Aorta (tissue), 5 donors: ENCODE measurements at places on chromosomes 4 and X.

- DNase-seq, result peak; percentile 59
These were observed 50.3 kb downstream of the HMX1 start for GRCh38 chr4:8821151-8821950.

- DNase-seq, result no peak
These were observed 146.8 kb downstream of the RPA4 start for GRCh38 chrX:97030463-97030862.

DNA sequence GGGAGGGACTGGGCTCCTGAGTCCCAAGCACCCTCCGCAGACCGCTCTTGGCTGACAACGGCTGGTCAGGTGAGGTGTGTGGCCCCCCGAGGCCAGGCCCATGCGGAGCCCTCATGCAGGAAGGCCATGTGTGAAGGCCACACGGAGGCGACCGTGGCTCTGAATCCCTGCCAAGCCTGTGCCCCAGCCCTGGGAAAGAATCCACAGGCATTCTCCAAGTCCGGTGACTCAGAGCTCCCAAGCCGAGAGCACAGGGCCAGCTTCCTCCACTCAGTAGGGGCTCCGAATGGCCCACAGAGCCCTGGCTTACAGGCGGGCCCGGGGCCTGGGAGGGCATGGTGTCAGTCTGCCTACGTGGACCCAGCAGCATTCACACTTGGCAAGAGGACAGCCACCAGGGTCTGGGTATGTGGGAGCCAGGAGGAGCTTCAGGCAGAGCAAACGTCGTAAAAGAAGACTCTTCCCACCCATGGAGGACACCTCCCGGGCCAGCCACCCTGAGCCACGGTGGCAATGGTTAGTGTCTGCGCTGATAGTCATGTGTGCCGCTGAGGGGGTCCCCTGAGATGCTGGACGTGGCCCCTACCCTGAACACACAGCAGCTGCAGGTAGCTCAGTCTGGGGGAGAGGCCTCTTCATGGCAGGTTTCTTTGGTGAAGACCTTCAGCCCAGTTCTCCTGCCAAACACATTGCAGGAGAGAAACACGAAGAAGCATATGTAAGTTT, 105.7 kb downstream of the PSAPL1 start:
- peak; percentile 92 for DNase-seq

- peak; percentile 53 for DNase-seq
These were observed 833.9 kb upstream of the PRKX start for GRCh38 chrX:4547213-4547836.

DNA sequence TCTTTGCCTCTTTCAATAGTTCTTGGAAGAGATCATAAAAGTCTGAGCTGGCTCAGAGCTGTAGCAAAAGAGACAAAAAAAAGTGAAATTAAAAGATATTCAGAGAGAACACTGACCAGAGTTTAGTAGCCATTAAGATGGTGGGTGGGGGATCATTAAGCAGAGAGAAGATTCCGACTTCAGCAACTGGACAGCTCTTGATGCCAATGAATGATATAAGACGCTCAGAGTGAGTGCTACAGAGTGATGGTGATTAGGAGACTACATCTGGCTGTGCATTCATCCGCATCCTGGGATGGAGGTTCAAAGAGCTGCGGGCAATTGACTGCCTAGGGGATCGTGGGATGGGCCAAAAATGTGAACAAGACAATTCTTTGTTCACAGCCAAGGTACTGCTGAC, 178.5 kb downstream of the PACRGL start:
- DNase-seq, result no peak

DNA sequence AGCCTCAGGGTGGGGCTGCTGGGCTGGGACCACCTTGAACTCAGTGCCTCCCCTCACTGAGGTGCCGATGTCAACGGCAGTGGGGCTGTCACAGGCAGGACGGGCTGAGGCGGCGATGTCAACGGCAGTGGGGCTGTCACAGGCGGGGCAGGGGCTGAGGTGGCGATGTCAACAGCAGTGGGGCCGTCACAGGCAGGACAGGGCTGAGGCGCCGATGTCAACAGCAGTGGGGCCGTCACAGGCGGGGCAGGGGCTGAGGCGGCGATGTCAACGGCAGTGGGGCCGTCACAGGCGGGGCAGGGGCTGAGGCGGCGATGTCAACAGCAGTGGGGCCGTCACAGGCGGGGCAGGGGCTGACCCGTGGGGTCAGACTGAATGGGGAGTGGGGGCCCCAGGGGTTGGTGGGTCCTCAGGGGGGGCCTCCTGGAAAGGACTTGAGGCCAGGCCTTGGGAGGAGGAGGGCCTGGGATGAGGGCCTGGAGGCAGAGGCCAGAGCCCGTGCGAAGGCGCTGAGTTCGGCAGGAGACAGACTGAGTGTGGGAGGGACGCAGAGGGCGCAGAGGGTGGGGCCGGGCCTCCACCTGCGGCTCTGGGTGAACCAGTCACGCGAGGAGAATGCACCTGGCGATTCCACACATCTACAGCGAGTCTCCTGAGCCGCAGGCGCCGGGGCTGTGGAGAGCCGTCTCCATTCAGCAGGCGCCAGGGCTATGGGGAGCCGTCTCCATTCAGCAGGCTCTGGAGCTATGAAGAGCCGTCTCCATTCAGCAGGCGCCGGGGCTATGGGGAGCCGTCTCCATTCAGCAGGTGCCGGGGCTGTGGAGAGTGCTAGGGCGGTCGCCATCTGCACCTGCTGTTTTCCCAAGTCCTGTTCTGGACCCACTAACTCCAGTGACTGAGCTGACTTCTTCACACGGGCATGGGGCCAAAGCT, 22.9 kb downstream of the ATP5ME start:
- DNase-seq, result no peak

DNA sequence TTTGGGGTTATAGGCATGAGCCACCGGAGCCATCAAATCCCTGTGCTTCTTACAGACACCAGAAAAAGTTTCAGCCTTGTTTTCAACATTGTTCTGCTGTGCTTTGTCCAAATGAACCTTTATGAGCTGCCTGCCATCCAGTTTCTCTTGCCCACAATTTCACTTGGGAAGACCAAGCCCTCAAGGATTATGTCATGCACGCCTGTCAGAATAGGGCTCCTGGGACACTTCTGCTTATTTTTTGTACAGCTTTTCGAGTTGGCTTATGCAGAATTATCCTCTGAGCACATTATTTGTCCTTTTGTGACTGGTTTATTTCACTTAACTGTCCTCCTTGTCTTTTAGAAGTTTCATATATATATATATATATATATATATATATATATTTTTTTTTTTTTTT, 16.2 kb downstream of the UBE2K start:
- DNase-seq, result no peak

DNA sequence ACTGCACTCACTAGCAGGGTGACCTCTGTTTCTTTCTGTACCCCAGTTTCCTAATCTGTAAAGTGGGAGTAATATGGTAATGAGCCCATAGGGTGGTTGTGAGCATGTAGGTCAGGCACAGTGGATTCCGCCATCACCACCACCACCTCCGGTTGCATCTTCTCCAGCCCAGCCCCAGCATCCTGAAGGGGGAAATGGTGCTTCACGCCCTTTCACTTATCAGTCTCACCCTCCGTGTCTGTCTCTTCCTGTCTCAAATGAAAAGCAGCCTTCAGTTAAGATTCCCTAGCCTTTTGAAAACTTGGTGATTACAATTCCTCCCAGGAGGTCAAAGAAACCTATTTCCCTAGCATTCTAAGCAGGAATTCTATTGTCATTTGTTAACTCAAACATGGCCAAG, 16.9 kb upstream of the XPNPEP2 start:
- DNase-seq, result no peak

DNA sequence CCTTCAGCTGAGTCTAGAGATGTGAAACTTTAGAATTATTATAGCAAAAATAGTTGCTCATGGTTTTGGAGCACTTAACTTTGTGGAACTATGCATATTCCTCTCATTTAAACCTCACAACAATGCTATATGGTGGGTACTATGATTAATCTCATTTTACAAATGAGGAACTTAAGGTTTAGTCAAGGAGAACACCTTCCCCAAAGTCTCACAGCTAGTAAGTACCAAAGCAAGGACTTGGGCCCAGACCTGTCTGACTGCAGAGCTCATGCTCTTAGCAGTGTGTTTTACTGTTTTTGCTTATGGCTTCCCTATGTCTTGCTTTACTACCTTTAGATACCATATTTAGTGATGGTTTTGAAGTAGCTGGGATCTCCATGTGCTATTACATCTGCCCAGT, 5.1 kb downstream of the UBE2A start:
- no peak for DNase-seq

DNA sequence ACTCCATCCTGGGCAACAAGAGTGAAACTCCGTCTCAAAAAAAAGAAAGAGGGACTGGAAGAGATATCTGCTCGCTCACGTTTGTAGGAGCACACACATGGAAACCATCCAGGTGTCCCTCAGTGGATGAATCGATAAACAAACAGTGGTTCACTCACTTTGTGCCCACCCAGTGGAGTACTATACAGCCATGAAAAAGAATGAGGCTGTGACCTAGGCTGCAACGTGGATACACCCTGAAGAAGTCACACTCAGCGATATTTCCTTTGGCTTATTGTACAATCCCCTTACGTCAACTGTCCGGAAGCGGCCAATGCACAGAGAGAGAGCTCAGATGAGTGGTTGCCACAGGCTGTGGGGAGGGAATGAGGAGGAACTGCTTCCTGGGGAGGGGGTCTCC, 82.3 kb upstream of the PPP2R3B start:
- no peak for DNase-seq

GRCh38 chr4:38769441-38769840, 13.3 kb downstream of the TLR10 start:
- no peak for DNase-seq

- no peak for DNase-seq
These were observed 52.3 kb downstream of the KIAA0232 start for GRCh38 chr4:6834867-6835266.

DNA sequence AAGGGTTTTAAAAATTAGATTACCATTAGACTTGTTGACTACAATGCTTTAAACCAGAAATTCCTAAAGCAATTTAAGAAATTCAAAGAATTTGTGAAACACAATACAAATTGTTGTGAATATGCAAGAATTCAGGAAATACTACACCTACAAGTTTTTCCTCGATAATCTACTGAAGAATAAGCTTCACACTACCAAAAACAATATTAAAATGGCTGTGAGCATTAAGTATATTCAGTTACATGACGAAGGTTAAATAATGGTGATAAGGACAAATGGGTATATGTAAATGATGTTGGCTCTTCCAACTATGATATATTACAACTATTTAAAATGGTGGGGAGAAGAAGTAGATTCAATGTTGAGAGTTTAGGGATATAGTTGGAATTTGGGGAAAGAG, 111.1 kb upstream of the HTR2C start:
- no peak for DNase-seq
